ENCODE measurements at places on chromosomes 13 and 19.

GRCh38 chr13:106660746-106661625, 93.0 kb upstream of the ARGLU1 start:
- no peak for DNase-seq

DNA sequence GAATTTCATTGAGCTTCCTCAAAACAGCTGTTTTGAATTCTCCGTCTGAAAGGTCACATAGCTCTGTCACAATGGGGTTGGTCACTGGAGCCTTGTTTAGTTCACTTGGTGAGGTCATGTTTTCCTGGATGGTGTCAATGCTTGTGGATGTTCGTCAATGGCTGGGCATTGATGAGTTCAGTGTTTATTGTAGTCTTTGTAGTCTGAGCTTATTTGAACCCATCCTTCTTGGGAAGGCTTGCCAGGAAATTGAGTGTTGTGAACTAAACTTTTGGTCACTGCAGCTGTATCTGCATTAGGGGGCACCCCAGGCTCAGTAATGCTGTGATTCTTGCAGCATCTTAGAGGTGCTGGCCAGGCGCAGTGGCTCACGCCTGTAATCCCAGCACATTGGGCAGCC, 22.0 kb downstream of the BLOC1S3 start:
- no peak for DNase-seq

GRCh38 chr13:51342706-51343105, 3.2 kb downstream of the SERPINE3 start:
- no peak for DNase-seq

- DNase-seq = no peak
Observed at GRCh38 chr13:108302279-108302678, 32.8 kb downstream of the TNFSF13B start.

DNA sequence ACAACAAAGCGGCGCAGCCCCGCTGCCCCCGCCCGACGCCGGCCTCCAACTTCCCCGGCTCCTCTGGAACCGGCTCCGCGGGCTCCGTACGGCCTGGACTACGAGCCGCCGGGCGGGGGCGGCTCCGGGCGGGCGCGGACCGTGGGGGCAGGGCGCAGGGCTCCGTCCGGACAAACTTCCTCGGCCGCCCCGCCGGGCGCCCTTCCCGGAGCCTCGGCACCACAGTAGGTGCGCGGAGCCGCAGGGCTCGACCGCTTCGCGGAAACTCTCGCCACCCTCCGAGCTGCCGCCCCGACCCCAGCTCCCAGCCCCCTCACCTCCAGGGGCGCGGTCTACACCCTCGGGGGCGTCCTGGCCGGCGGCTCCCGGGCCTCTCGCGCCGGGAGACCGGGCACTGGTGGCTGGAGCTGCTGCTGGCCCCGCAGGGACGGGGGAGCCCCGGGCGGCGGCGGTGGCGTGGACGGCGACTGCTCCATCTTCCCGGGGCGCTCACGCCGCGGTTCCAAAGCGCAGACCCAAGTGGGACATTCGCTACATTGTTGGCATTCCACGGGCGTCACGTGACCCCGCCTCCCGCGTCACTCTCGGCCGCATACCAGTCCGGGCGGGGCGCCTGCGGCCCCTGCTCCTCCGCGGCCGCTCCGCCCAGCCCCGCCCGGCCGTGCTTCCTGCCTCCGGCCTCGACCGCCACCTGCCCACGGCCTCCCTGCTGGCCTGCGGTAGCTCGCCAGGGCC, at the start of gene LATS2:
TSS of gene LATS2 (minus strand) at position 558 of the 735 bp plus-strand sequence. CDS start 15,560 bp downstream, outside the sequence.
- no peak for DNase-seq

DNA sequence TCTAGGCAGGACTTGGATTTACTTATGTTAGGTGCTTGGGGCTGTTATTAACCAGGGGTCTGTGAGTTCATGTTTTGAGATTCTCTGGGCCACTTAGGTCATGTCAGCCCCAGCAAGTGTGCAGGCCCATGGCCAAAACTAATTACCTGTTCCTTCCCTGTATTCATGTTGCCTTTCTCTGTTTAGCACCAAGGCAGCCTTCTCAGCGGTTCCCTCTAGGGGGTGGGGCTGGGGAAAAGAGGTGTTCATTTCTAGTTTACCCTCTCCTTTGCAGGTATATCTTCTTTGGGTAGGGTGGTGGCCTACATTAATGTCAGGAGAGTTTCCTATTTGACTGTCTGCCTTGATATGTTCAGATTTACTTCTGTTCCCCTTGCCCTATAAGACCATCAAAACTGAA, 61.7 kb downstream of the PDS5B start:
- DNase-seq = no peak

GRCh38 chr13:26923824-26924605, 163.4 kb upstream of the GPR12 start:
- no peak for DNase-seq

DNA sequence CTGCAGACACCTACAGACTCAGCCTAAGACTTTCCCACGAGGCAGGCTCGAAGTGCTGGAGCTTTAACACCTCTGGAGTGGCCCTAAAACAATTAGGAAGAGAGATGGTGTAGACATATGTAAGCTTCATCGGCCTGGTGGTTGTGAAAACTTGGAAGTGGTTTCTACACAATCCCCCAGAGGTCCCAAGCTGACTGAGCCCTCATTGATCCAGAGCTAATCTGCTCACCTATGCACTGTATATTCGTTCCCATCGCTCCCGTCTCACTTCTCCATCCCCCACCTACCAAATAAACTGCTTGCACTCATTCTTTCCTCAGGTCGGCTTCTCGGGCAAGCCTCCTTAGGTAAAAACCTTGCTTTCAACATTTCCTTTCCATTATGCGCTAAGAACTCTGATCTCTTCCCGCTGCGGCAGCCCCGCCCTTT, 767 bp upstream of the ZNF793 start:
- no peak for DNase-seq

- no peak for DNase-seq
Observed at GRCh38 chr13:48165727-48166126, 67.3 kb upstream of the ITM2B start.

GRCh38 chr13:77898097-77898496, 20.5 kb downstream of the EDNRB start:
- no peak for DNase-seq

DNA sequence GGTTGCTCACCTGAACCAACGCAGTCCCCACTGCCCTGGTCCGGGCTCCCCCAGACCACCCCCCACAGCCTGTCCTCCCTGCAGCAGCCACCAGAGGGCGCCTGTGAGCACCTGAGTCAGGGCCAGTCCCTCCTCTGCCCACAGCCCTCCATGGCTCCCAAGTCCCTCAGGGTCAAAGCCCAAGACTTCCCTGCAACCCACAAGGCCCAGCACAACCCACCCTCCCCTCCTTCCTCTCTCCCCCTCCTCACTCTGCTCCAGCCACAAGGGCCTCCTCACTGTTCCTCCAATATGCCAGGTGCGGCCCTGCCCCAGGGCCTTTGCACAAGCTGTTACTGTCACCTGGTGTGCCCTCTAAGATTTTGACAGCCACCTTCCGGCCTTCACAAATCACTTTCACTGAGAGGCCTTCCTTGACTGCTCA, 10.9 kb downstream of the GNA15 start:
- no peak for DNase-seq

GRCh38 chr19:35585848-35586247, at the start of gene PMIS2:
TSS of gene PMIS2 (plus strand) at chr19:35586173. CDS start at chr19:35586260, 87 bp downstream.
- no peak for DNase-seq

DNA sequence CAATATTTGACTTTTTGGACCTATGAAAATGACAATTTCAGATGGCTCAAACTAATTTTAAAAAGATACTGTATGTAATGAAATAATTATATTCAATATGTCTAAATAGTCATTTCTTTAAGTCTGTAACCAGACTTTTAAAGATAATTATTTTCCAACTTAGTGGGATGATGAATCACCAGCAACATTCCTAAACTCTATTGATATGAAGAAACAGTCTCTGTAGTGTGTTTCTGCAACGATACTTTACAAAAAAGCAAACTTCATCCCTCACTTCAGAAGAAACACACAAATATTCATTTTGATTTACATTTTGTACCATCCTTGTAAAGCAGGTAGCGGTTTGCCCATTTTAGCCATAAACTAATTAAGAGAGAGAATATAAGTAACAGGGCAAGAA, 417.4 kb downstream of the EFNB2 start:
- no peak for DNase-seq

GRCh38 chr19:38304866-38305429, 897 bp downstream of the C19orf33 start:
- peak; percentile 61 for DNase-seq

GRCh38 chr19:29324291-29324680, 111.3 kb upstream of the UQCRFS1 start:
- no peak for DNase-seq

GRCh38 chr19:33418461-33418860, 45.0 kb downstream of the CEBPG start:
- DNase-seq = no peak

- no peak for DNase-seq
Observed at GRCh38 chr19:5192568-5192967, 148.0 kb downstream of the PTPRS start.

- DNase-seq = peak; percentile 96
Observed at GRCh38 chr19:29311191-29311790, 98.3 kb upstream of the UQCRFS1 start.

- no peak for DNase-seq
Observed at GRCh38 chr13:70523622-70524021, 415.4 kb upstream of the KLHL1 start.

- DNase-seq = no peak
Observed at GRCh38 chr19:41328157-41328841, 18.3 kb downstream of the CCDC97 start.

DNA sequence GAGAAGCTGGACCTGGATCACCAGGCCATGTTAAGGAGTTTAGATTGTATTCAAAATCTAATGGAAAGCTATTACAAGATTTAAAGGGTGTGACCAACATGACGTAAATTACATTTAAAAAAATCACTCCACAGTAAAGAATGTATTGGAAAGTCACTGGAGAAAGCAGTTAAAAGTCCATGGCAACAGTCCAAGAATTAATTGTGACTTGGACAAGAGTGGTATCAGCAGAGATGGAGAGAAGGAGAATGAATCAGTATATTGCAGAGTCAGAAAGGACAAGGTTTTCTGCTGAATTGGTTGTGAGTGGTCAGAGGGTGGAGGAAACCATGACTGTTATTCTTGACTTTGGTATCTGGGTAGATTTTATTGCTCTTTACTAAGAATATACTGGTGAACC, 535.1 kb upstream of the SLITRK1 start:
- DNase-seq = no peak

- DNase-seq = no peak
Observed at GRCh38 chr19:54430306-54431254, 15.3 kb downstream of the TTYH1 start.

GRCh38 chr13:27250833-27251165, 559 bp upstream of the RPL21 start:
- no peak for DNase-seq

- no peak for DNase-seq
Observed at GRCh38 chr19:50314724-50315708, 14.2 kb downstream of the KCNC3 start.

- no peak for DNase-seq
Observed at GRCh38 chr13:54879036-54879435, 1850.4 kb downstream of the OLFM4 start.
